ENCODE measurements at places on chromosomes 7 and 10.

GRCh38 chr10:20746856-20747255 lies 150.3 kb downstream of the NEBL start:
- DNase-seq, result no peak

GRCh38 chr7:28346676-28347363 lies 65.5 kb upstream of the CREB5 start:
- no peak for DNase-seq

- DNase-seq, result no peak
Observed at GRCh38 chr7:70710011-70710480, 421.9 kb upstream of the GALNT17 start.

GRCh38 chr7:72405418-72405817 lies 6.7 kb downstream of the CALN1 start:
- no peak for DNase-seq
